ENCODE measurements at places on chromosomes 12 and 14.

DNA sequence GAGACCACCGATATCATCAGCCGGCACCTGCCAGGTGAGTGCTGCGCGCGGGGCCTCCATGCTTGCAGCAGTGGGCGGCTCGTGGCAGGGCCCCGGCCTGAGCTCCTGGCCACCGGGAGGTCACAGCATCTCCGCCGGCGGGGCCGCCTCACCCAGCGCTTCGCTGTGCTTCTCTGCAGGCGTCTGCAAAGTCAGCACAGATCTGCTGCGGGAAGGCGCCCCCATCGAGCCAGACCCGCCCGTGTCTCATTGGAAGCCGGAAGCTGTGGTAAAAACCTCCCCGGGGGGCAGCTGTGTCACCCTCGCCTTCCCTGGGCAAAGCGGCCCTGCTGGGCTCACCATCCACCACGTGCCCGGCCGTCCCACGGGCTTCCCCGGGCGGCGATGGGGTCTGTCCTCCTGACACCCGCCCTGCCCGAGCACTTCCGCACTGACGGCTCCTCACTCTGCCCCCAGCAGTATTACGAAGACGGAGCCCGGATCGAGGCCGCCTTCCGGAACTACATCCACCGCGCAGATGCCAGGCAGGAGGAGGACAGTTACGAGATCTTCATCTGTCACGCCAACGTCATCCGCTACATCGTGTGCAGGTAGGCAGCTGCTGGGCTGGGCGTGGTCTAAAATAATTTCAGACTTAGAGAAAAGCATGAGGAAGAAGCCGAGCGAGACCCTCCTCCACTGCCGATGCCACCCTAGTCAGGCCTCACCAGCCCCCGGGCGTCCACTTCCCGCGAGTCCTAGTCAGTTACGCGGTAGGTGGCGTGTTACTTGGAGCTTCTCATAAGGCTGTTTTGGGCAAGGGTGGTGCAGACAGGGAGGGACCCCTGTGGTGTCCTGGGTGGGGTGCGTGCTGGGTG is 7.1 kb downstream of the PGAM5 start:
- DNase-seq: no peak

DNA sequence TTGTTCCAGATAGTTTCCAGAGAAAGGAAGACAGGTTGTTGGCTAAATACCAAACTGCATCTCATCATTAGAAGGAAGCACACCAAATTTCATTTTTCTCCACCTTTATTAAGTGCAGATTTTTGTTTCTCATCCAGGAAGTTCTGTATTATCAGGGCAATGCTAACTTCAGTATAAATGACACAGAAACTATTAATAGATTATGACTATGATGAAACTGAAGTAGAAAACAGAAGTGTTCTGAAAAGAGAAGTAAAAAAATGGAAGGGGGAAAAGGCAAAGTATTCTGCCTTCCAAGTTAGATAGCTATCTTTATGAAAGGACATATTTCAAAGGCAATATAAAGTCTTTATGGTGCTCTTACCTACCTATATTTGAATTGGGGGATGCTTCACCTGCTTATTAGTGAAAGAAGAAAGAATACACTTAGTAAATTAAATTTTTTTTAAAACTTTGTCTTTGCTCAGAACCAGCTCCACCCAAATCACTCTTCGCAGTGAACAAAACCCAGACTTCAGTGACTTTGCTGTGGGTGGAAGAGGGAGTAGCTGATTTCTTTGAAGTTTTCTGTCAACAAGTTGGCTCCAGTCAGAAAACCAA is 223.9 kb downstream of the PTPRO start:
- no peak for DNase-seq

DNA sequence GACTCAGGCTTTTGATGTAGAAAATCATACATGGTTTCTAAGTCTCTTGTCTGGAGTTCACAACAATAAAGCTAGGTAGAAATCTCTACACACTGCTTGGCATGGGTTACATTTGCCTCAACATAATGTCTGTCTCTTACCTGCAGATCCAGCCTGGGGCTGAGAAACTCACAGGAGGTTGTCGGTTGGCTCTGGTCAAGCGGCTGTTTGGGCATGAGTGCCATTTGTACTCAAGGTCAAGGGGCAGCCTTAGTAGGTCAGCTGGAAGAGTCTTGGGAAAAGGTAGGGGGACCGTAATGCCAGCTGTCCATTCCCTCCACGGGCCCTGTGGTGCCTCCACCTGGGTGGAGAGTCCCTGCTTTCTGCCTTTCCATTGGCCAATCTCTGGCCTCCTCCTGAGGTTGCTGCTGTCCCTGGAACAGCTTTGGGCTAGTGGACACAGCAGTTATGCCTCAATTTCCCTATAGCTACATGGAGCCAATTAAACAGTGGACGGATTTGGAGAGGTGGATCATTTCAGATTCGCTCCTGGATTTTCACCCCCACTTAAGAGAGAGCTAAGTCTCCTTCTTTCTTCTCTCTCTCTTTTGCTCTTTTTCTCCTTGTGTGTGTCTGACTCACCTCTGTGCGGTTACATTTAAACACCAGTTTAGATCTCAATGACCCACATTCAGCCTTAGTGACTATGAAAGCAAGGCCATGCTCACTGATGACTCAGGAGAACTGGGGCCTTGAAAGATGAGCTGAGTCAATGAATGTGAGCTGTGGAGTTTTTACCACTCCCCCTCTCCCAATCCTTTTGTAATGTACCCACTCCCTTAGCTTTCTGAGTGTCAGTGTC is 132.8 kb upstream of the HIF1A start:
- DNase-seq: no peak

- no peak for DNase-seq
These were observed 39.5 kb downstream of the PRMT8 start for GRCh38 chr12:3530548-3530947.

- DNase-seq: no peak
These were observed 2.1 kb upstream of the MAGOHB start for GRCh38 chr12:10615532-10615931.

GRCh38 chr14:40004871-40005500 is 572.8 kb upstream of the FBXO33 start:
- no peak for DNase-seq

DNA sequence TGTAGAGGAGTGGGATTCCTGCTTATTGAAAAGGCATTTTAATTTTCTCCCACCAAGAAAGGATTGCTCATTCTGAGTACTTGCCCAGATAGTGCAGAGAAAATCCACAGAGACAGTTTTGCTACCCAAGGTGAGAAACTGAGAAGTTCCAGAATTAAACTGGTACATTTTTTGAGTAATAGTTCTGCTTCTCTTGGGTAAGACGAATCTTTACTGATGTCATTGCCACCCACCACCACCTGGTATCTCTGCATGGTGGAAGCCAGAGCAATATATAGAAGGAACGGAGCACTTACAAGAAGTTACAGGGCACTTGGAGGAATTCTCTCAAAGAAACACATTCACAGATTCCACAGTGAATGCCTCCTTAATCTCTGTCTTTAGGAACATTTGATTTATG is 20.7 kb upstream of the FRMD6 start:
- DNase-seq: no peak

DNA sequence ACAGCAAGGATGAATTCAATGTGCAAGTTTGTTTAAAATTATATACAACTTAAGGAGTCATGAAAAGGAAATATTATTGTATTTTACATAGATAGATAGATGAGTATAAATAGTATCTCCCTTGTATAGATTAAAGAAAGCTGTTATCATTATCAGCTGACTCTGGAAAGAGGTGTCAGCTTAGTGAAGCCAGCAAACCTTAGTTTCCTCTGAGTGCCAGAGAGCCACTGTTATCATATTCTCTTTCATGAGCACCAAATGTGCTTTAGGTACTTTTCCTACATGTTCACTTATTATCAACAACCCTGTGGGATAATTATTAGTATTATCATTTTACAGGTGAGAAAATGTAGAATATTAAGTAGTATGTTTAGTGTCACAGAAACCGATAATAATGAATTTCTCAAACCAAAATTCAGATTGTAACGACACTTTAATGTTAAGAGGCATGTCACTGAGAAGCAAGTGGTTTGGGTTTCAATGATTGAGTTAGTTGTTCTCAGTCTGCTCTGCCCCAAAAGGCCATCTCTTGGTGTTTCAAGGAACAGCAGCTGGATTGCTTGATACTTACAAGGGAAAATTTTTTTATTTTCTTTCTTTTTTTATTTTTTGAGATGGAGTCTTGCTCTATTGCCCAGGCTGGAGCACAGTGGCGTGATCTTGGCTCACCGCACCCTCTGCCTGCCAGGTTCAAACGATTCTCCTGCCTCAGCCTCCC is 53.7 kb downstream of the PLEKHA5 start:
- DNase-seq: no peak
